ENCODE measurements at places on chromosomes 7 and 10.

DNA sequence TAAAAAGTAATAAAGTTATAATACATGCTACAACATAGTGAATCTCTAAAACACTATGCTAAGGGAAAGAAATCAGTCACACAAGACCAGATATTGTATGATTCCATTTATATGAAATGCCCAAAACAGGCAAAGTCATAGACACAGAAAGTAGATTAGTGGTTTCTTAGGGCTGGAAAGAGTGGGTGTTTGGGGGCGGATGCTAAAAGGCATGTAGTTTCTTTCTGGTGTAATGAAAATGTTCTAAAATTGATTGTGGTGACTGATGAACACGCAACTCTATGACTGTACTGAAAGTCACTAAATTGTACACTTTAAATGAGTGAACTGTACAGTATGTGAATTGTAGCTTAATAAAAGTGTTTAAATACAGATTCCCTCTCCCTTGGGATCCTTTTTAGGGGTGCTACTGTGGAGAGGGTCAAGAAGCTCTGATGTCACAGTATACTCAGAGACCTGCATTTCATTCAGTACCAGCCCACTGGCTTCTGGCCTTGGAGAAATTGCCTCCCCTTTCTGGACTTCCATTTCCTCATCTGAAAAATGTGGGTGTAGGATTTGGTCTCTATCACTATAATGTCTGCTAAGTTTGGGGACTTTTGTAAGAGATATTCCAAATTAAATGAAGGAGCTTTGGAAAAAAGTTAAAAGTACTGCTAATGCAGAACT is 46.4 kb downstream of the AOAH start:
- DNase-seq, result no peak

DNA sequence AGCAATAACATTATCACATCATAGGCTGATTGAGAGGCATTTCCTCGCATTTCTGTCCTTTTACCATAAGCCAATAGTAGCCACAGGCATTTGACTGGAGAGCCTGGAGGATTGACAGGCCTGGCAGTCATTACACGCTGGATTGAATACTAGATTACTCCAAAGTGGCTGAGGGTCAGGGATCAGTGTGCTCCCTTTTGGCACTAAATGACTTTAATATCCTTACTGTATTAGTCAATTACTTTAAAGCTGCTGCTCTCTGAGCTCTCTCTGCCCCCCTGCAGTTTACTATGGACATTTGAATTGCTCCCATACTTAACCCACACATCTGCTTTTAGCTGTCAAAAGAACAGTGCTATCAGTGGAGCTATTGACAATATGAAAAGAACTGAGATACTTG is 302.0 kb downstream of the TFEC start:
- DNase-seq, result no peak

GRCh38 chr7:39375047-39375873 is 190.9 kb upstream of the YAE1 start:
- no peak for DNase-seq

DNA sequence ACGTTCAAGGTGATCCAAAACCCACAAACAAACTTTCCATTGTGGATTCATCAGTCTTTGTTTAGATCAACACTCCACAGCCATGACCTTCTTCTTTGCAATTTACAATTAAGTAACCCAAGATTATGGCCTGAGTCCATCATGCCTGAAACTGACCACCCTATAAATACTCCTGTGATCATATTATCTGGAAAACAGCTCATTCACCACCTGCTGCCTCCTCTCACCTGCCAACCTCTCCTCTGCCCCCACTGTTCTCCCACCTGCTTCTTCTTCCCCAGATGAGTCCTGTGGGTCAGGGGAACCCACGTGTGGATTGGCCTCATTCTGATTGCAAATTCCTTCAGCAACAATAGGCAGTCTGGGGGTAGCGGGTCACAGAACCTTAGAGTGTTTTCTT is 81.4 kb downstream of the ABLIM1 start:
- DNase-seq, result no peak

DNA sequence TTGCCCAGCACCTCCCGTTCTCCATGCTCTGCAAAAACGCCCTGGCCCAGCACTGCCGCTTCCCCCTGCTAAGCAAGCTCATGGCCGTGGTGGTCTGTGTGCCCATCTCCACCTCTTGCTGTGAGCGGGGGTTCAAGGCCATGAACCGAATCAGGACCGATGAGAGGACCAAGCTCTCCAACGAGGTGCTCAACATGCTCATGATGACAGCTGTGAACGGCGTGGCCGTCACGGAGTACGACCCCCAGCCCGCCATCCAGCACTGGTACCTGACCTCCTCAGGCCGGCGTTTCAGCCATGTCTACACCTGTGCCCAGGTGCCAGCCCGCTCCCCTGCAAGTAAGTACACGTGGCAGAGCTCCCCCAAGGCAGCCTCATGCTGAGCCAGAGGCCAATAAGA is 11.6 kb upstream of the ATP6V0E2 start:
- no peak for DNase-seq

DNA sequence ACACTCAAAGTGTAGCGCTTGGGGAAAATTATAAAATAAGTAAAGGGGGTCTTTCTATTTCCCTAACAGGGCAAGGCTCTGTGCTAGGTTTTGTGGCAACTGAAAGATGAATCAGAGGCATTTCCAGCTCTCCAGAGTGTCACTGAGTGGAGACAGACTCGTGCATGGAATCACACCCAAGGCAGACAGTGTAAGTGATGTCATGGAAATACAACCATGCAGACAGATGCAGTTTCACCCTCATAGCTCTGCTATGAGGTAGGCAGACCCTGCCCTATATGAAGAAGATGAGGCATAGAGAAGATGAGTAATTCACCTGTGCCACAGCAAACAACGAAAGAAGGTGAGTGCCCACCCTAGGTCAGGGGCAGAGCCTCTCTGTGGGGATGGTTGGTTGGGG is 57.2 kb upstream of the PITRM1 start:
- no peak for DNase-seq

GRCh38 chr10:62761115-62761514 is 43.4 kb upstream of the ADO start:
- DNase-seq, result no peak

GRCh38 chr10:17454161-17455014 is at the start of gene ST8SIA6:
Gene ST8SIA6 (minus strand): TSS chr10:17454595. CDS start chr10:17454255, 340 bp downstream.
- no peak for DNase-seq

Measured in fibroblast of skin of left quadriceps (primary cell).